ENCODE measurements at places on chromosomes 16 and 17. TPM values are rescaled to one million over a fixed set of nuclear protein-coding genes. Genes with fewer than 3 reads are reported as not detected.

ZNF287 gene
- 11.1 TPM for total RNA-seq

PRR35 gene
- not detected for total RNA-seq

CDC27 gene
- 133 TPM for total RNA-seq

CDRT15 gene
- not detected for total RNA-seq

SERPINF2 gene
- total RNA-seq = not detected

DNA sequence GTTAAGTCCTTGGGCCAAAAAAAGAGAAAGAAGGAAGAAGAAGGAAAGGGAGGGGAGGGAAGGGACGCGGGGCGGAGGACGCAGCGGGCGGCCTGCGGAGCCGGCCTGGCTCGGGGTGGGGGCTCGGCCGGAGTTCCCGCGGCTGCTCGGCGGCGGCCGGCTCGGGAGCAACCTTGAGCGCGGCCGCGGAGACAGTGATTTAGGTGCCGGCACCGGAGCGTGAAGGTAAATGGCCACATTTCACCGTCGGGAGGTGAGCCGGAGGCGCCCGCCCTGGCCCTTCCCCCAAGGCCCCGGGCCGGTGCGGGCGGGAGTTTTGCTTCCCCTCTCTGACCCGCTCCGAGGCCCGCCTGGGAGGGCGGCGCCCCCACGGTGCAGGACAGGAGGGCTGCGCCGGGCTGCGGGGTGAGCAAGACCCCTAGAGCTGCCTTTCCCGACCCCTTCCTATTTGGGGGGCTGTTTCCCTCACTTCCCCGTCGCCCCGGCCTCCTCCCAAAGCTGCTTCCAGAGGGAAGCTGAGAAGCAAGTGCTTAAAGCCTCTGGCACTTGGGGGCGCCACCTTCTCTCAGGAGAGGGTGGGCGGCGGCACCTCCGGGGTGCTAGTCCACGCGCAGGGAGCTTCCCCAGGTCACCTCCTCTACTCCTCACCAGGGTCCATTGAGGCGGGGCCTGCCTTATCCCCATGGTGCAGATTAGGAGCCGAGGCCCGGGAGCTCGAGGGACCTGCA, 56.5 kb downstream of the MRM1 start:
- peak; percentile 38 for DNase-seq

GRCh38 chr16:89460556-89460955, 29.8 kb downstream of the ANKRD11 start:
- DNase-seq = no peak

DNA sequence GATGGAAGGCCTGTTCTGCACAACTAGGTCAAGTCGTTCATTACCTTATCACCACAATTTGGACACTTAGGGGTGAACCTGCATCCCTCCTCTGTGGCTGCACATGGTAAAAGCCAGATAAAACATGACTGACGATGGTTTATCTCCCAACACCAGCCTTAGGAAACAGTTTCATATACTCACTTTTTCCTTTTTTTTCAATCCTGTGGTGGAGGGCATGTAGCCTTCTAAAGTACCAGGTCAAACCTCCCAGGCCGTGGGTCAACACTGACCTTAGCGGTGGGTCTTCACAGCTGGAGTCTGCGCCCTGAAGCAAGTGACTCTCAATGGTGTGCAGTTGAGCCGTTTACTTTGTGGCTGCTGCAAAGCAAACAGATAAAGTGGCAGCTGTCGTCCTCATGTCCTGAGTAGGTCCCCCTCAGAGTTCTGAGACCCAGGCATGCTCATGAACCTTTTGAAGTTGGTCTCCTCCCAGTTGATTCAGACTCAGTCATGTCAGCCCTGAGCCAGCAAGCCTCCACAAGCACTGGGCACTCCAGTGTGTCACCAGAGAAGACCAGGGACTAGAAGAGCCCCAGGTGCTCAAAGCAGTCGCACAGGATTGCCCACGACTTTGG, 5.9 kb downstream of the FAHD1 start:
- no peak for DNase-seq

DNA sequence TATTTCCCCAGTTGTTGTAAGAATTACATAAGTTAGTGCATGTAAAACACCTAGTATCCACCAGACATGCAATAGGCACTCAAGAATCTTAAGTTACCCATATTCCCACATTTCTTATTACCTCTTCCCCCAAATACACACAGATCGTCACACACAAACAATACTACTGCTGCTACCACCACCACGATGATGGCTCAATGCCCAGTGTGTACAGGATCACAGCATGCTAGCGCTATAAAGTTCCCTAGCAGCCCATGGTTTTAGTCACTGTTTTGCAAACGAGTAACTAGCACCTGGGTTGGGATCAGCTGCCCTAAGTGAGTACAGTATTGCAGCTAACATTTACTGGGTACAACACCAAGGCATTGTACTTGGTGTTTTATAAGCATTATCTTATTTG, 411.7 kb downstream of the UTP18 start:
- no peak for DNase-seq

- no peak for DNase-seq
Measured at GRCh38 chr17:76529224-76530094, 8.1 kb downstream of the CYGB start.

DNA sequence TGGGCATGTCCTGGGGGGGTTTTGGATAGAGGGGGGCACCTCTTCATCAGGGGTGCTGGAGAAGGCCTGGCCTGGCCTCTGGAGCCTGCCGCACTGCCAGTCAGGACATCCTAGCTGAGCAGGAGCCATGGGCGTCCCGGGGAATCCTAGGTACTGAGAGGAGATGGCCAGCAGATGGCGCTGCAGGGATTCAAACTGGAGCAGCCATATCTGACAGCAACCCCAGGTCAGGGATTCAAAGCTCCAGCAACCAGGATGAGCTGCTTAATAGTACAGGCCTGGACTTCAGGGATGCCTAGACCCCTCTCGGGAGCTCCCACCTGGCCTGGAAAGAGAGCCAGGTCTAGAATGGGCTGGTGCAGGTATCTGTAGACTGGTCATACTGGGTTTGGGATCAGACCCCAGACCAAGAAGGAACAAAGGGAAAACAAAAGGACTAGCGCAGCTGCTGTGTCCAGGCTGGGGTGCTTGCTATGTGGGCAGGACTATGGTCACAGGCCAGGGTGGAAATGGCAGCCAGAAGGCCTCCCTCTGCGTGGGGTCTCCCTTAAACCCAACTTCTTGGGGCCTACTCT, 306.9 kb upstream of the RBFOX1 start:
- peak; percentile 44 for DNase-seq

GRCh38 chr16:2243781-2244180, 7.5 kb downstream of the DNASE1L2 start:
- DNase-seq = no peak

DNA sequence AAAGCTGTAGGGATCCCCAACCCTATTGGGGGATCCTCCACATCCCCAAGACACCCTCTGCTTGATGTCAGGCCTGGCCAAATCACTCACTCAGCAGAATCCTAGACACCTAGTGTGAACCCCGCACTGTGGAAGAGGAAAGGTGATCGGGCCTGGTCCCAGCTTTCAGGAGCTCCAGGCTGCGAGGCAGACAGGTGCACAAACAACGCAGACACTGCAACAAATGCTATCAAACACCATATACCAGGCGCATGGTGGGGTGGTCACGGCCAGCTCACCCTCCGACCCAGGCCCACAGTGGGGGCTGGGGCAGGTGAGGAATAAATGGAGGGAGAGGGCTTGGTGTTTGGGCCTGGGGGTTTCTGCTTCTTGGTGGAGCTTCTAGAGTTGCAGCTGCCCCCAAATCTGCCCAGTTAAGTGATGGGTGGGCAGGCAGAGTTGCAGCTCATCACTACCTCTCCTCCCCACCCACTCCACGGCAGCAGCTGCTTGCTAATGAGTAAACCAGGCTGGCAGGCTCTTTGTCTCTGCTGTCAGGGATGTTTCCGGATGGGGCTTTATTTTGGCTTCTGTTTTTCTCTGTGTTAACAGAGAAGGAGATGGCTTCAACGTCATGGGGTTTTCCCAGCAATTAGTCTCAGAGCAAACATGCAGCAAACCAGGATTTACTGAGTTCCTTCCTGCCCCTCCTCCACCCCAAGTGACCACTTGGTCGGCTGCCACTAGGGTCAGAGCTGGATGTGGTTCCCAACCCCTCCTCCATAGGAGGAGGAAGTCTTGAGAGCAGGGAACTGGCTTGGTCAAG, 46.6 kb downstream of the PECAM1 start:
- peak; percentile 48 for DNase-seq

- no peak for DNase-seq
Measured at GRCh38 chr17:841313-841712, 59.2 kb downstream of the MRM3 start.

DNA sequence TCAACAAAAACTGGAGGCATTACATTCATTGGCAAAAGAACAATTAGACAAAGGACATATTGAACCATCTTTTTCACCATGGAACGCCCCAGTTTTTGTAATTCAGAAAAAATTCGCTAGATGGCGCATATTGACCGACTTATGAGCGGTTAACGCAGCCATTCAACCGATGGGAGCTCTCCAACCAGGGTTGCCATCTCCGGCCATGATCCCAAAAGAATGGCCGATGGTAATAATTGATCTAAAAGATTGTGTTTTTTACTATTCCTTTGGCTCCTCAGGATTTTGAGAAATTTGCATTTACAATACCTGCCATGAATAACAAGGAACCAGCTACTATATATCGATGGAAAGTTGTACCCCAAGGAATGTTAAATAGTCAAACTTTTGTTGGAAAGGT, 21.4 kb downstream of the ALOX15B start:
- DNase-seq = peak; percentile 66

GRCh38 chr16:50446861-50447260, 78.1 kb upstream of the BRD7 start:
- DNase-seq = no peak

DNA sequence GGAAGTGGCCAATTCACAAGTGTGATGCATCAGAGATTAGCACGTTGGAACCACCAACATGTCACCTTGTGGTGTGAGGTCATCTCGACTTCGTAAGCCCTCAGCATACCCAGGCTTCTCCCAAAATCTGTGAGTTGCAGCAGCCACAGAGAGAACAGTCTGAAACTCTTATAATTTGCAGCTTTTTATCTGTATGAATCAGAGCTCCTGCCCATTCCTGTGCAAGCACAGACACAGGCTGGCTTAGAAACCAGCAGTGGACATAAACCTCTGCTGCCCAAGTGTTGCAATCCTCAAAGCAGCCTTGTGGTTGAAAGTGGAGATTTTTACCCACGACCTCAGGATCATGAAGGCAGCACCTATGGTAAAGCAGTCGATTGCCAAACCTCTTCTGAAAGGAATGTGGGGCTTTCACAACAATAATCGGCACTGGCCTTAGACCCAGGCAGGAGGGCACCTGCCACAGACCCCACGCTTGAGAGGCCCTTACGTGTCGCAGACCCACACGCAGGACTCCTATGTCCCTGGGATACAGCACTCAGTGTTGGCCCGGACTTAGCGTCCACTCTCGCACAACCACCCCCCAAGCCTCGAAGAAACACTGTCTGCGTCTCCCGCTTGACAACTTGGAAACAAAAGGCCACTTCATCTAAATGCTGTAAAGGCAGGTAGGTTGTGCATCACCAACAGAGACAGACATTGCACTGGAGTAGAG, 24.5 kb upstream of the OSGIN1 start:
- DNase-seq = no peak

DNA sequence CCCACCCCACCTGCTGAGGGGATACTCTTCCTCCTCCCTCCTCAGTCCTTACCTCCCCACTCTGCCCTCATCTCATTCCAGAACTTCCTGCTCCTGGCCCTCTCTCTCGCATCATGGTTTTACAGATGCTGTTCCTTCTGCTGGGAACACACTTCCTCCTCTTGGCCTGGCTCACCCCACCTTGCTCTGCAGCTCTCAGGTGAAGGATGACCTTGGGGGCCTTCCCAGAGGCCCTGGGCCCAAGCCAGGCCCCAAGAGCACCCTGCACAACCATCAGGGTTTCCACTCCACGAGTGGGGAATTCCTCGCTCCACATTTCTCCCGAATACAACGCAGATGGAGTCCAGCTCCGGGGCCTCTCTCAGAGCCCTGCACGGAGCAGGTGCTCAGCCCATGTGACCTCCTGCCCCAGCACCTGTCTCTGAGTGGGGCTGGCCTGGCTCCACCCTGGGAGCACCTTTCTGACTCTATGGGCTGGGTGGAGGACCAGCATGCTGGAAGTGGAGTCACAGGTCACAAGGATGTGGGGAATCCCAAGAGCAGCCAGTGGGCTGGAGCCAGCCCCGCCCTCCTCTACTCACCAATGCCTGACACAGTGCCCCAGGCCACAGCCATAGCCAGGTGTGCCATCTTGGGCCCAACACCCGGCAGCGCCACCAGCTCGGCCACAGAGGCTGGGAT, 4.5 kb downstream of the NTHL1 start:
- no peak for DNase-seq

DNA sequence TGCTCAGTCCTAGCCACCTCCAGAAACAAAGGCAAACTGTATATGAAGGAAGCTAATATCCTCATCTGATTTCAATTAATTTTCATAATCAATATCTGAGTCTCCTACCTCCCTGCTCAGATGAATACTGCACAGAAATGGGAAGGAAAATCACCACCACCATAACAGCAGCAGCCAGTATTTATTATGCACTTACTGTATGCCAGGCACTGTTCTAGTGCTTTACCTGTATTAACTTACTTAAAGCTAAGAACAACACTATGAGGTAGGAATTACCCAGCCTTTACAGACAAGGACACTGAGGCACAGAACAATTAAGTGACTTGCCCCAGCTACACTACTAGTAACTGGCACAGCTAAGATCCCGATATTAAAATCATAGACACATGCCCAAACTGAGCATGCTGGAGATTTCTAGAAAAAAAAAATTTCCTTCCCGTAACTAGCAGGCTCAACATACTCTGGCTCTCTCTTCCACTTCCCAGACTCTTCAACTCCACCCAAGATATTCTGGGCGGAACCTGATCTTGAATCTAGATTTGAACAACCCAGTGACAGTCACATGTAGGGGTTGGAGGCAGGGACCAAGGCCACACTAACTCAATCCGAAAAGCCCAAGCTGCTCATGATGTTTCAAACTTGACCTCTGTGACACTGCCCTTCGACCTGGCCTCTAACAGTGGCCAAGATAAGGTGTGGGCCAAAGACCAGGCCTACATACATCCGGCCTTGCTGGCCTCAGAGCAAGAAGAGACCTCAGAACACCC, 3.9 kb downstream of the TRIM25 start:
- DNase-seq = no peak

DNA sequence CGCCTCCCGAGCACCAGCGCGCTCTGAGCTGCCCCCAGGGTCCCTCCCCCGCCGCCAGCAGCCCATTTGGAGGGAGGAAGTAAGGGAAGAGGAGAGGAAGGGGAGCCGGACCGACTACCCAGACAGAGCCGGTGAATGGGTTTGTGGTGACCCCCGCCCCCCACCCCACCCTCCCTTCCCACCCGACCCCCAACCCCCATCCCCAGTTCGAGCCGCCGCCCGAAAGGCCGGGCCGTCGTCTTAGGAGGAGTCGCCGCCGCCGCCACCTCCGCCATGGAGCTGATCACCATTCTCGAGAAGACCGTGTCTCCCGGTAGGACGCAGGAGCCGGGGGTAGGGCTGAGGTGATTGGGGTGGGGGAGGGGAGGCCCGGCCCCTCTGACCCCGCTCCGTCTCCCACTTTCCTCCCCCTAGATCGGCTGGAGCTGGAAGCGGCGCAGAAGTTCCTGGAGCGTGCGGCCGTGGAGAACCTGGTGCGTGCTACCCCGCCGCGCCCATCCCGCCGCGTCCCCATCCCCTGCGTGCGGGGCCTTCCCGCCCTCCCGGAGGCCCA, 329 bp downstream of the KPNB1 start:
- DNase-seq = no peak
